ENCODE measurements at places on chromosomes 7 and 10.

- DNase-seq, result peak; percentile 55
Measured at GRCh38 chr7:55365205-55365674, at the start of gene LANCL2. Gene LANCL2 (plus strand): TSS chr7:55365337. CDS start chr7:55366026, 689 bp downstream.

- peak; percentile 63 for DNase-seq
Measured at GRCh38 chr7:23471106-23471859, 992 bp upstream of the IGF2BP3 start.

- DNase-seq, result no peak
Measured at GRCh38 chr10:128940081-128940480, 527.0 kb upstream of the MGMT start.

- DNase-seq, result no peak
Measured at GRCh38 chr10:2680821-2681220, 386.5 kb upstream of the PFKP start.

GRCh38 chr7:151829707-151830106 lies 47.2 kb downstream of the PRKAG2 start:
- DNase-seq, result no peak

DNA sequence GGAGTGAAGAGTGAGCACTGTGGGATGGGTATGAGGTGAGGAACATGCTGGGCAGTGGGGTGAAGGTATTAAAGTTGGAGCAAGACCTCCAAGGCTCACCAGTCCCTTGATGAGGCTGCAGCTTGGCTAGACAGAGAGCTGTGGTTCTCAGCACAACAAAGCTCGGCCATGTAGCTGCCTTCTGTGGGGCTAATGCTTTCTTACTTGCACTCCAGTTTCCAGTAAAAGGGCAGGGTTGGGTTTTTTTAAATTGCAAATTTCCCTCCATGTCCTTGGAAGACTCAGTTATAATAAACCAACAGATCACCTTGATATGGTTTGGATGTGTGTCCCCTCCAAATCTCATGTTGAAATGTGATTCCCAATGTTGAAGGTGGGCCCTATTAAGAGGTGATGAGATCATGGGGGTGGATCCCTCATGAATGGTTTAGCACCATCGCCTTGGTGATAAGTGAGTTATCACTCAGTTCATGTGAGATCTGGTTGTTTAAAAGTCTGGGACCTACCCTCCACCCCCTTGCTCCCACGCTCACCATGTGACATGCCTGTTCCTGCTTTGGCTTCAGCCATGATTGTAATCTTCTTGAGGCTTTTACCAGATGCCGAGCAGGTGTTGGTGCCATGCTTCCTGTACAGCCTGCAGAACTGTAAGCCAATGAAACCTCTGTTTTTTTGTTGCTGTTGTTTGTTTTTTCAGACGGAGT lies 55.9 kb downstream of the ATXN7L1 start:
- DNase-seq, result no peak

GRCh38 chr10:71719042-71719441 lies 536 bp downstream of the C10orf105 start:
- no peak for DNase-seq

DNA sequence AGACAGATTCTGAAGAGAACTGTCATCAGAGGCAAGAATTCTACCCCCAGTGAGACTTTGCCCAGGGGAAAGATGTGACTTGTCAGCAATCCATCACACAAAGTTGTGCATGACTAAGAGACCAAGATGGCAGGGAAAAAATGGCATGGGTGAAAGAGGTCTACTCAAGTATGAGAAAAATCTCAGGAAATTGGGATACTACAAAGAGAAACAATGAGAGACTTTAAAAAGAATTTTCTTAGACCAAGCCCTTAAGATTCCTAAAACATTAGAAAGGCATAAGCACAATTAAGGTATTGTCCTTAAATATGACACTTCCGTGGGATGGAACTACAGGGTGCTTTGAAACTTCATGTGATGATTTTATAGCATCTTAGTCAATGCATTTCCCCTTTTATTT lies 45.6 kb upstream of the PDE1C start:
- no peak for DNase-seq

- no peak for DNase-seq
Measured at GRCh38 chr10:112213098-112213823, 29.7 kb upstream of the GPAM start.

DNA sequence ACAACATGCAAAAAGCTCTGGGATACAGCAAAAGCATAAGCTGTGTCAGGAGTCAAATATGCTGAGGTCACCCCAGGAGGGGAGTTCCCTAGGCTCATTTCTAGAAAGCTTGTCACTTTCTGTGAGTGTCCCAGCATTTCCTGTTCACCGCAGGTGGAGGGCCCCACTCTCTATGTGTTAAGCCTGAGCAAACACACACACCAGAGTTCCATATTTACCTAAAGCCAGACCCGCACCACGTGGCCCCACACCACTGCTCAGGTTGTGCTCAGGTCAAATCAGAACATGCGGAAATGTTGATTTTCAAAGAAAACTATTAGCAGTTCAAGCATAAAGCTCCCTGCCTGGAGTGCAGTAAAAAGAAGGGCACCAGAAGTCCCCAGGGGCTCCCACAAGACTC lies 259.6 kb upstream of the PPP2R2D start:
- DNase-seq, result no peak

DNA sequence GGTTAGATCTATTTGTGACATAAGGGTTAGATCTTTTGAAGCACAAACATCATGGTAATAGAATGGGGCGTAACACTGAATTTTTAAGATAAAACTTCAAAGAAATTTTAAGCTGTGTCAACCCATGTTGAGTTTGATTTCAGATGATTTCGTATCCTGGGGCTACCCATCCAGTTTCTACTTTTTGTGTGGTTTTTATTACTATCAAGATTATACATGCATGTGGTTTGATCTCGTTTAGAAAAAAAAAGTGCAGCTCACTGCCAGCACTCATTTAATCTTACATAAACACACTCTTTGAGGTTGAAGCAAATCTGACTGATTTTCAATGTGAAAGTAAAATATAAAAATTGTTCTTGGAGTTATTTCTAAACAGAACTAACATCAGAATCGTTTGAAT lies 140.8 kb upstream of the GRB10 start:
- DNase-seq, result no peak

DNA sequence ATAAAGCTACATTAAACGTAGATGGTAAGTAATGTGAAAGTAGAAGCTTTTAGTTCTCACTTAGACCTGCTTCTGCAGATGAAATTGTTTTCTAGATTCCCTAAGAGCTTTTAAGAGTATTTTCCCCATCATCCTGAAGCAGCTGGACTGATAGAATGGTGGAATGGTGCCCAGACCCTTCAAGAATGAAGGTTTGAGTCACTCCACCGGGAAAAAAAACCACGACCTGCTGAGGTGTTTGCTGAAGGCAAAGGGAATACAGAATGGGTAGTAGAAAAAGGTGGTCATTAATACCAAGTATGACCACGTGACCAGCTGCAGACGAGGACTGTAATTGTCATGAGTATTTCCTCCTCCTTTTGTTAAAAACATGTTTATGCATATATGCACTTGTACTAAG lies 79.2 kb upstream of the PTPRZ1 start:
- no peak for DNase-seq

GRCh38 chr7:19589446-19589845 lies 119.4 kb downstream of the POLR1F start:
- DNase-seq, result no peak

DNA sequence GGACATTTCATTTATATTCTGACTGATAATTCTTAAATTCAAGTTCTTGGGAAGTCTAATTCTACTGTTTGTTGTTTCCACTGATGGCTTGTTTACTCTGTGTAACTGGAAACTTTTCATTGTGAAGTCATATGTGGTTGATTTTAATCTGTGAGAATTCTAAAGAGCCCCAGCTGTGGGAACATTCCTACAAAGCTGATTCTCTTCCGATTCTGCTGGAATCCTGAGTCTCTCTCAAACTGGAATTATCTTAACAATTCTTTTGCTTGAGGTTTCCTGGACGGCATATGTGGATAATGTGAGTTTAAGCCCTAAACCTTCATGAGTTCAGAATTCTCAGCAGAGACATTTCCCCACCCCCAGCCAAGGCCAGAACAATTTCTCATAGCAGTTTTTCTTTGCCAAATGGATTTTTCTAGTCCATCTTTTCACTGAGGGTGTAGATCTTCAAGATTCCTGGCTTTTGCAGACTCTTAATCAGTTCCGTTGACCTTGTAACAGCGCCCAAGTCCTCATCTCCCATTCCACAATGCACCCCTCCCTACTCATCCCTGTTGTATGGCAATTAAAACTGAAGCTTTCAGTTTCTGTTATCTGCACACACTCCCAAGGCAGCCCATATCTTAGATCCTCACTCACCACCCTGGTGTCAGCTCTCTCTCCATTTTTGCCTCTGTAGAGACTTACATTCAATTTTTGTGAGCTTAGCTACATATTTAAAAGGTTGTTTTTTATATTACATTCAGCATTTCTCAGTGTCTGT lies 37.6 kb downstream of the GRM8 start:
- no peak for DNase-seq

DNA sequence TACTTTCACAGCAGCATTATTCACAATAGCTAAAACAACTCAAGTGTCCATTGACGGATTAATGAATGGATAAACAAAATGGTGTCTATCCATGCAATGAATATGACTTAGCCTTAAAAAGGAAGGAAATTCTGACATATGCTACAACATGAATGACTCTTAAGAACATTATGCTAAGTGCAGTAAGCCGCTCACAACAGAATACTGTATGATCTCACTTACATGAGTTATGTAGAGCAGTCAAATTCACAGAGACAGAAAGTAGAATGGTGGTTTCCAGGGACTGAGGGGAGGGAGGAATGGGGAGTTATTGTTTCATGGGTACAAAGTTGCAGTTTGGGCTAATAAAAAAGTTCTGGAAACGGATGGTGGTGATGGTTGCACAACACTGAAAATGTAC lies 282.0 kb downstream of the GRID1 start:
- DNase-seq, result no peak

- peak; percentile 62 for DNase-seq
Measured at GRCh38 chr10:62916141-62916603, 100.0 kb upstream of the EGR2 start.

DNA sequence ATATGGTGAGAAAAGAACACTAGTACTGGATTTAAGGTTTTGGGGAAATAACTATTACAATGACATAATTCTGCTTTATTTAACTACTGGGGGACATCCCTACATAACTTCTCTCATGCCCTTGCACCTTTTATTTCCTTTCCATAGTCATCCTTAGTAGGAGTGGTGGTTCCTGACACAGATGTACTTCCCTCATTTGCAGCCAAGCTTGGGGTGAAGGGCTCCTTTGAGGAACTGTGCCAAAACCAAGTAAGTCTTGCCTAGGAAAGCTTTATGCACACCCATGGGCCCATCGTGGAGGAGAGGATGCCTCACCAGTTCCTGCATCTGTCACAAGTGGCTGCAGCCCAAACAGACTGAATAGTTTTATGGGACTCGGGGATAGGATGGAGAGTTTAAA lies 20.6 kb downstream of the ZDHHC6 start:
- DNase-seq, result no peak
